ENCODE measurements at places on chromosomes 4 and X.

- DNase-seq, result no peak
Observed at GRCh38 chrX:119682019-119682989, 10.7 kb downstream of the SEPTIN6 start.

GRCh38 chr4:77092975-77093374 is 17.2 kb upstream of the CCNI start:
- DNase-seq, result no peak

GRCh38 chr4:158102904-158103303 is 69.9 kb downstream of the GASK1B start:
- DNase-seq, result no peak

GRCh38 chrX:47200385-47201150 is 6.9 kb downstream of the UBA1 start:
- DNase-seq, result no peak

DNA sequence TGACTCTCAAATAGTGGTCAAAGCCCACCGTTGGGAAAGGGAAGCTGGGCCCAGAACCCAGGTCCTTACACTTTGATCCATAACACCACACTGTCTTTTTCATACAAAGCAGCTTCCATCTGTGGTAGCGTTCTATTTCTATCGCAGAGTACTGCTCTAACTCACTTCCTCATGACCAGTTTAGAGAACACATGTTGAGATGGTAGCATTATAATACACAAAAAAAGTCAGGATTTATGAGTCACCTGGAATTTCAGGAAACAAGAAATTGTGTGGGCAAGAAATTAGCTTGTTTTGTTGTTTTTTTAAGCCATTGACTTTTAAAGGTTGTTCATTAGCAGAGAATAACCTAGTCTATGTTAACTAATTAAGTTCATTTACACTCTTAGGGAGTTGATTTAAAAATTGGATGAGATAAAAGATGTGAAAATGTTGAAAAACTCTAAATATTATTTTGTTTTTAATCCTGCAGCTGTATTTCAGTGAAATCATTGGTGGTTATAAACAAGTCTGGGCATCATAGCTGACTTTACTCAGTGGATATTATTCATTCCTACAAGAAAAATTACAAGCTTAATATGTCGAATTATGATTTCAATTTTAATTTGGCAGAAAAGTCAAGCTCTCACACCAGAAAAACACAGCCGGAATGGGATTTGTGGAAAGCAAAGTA is 1011.1 kb upstream of the HS3ST1 start:
- DNase-seq, result no peak

DNA sequence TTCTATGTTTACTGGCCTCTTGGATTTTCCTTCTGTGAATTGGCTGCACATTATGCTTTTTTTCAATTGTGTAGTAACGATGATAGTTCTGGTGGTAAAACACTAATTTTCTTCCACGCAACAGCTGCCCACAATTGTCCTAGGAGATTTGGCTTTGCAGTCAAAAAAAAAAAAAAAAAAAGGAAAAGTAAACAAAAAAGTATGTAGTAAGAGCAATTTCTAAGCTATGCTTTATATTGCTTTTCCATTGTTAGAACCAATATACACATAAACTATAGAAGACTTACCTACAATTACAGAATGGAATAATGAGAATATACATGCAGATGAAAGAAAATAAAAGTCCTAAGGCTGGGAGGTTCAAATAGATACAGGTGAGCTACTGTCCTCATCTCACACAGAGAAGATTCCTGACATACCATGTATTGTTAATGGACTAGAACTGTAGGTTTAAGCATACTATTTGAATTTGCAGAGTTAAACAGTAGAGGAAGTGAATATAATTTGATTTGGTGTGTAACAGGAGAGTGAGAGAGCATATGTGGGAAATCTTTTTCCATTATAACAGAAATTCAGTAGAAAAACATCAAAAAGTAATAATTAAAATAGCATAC is 976.2 kb downstream of the RAB28 start:
- no peak for DNase-seq

DNA sequence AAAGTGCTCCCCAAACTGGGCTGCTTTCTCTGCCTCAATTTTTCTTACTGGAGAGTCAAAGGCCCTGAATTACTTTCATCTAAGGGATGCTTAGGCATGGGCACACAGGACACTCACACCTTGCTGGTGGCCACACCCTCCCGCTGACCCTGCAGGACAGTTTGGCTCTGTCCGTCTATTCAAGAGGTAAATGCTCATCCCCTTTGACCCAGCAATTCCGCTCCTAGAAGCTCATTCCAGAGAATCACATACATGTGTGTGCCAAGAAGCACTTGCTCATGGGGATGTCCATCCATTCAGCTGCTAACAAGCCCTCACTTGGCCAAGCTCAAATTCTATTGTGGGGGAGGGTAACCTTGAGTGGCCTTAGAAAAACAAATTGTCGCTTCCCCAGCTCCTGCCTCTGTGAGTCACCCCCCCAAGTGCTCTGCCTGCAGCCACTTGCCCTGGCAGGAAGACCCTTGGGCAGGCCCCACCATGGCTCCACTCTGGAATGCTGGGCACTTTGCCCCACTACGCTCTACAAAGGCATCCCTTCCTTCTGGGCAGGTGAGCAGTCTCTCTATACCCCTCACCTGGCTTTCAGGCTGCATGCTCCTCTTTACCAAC is 54.5 kb downstream of the HTRA3 start:
- DNase-seq, result peak; percentile 11

DNA sequence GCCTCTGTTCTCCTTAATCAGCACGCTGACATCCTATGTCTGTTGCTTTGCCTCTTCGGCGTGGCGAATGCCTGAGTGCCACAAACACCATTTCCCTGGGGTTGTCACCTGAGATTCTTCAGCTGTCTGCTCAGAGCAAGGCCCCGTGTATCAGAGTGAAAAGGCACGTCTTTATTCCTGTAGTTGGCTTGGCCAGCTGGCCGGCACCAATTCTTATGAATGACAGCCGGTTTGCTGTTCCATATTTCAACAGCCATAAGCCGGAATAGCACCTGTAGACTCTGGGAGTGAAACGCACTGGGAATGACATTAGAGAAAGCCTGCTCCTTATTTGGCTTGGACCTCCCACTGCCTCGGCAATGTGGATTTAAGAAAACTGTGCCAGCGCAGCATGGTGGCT is 89.3 kb downstream of the MGST2 start:
- no peak for DNase-seq

DNA sequence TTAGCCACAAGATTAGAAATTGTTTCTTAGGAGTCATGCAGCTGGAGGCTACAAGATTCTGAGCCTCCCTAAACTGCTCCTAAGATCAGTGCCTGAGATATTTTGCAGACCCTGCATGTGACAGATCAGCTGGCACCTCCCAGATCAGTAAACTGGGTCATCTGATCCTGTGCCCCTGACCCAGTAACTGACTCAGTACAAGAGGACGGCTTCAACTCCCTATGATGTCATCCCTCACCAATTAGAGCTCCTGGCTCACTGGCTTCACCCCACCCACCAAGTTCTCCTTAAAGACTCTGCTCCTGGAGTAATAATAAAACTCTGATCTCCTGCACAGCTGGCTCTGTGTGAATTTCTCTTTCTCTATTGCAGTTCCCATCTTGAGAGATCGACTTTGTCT is 45.4 kb upstream of the PNPLA4 start:
- no peak for DNase-seq

DNA sequence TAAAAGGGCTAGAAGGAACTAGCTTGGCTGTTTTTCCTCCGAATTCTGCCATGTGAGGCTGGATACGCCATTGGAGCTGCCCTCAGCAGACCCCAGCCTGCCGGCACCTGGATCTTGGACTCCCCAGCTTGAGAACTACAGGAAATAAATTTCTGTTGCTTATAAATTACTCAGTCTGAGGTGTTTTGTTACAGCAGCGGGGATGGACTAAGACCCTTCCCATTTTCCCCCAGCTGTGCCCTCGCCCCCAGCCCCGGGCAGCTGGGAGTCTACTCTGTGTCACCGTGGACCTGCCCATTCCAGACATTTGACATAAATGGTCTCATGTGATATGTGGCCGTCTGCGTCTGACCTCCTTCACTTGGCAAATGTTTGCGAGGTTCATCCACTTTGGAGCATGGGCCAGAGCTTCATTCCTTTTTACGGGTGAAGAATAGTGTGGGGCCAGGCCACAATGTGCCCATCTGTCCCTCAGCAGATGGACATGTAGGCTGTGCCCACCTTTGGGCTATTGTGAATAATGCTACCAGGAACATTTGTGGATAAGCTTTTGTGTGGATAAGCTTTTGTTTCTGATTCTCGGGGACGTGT is 30.7 kb upstream of the SPON2 start:
- no peak for DNase-seq

- peak; percentile 16 for DNase-seq
Observed at GRCh38 chrX:153623310-153624029, 23.5 kb upstream of the DUSP9 start.

DNA sequence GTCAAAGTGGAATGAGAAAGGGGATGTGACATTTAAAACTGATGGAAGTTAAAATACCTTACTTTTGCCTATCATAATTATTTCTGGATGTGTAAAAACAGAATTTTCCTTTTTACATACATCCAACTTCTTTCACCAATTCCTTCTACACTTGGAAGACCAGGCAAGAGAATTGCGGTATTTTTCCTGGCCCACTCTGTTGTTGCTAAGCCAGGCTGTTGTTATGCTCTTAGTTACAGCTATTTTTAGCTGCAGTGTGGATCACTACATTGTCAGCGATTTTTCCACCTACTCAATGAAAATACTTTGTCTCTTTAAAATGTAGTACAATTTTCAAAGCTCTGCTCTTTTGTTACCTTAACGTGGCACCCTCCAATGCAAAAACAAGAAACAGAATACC is 43.4 kb downstream of the NKX6-1 start:
- no peak for DNase-seq

- DNase-seq, result peak; percentile 54
Observed at GRCh38 chr4:184100297-184100885, 117.3 kb downstream of the ENPP6 start.

- DNase-seq, result no peak
Observed at GRCh38 chrX:117641913-117642656, 474.5 kb downstream of the KLHL13 start.

GRCh38 chrX:143165778-143166177 is 140.1 kb downstream of the SPANXN4 start:
- no peak for DNase-seq

DNA sequence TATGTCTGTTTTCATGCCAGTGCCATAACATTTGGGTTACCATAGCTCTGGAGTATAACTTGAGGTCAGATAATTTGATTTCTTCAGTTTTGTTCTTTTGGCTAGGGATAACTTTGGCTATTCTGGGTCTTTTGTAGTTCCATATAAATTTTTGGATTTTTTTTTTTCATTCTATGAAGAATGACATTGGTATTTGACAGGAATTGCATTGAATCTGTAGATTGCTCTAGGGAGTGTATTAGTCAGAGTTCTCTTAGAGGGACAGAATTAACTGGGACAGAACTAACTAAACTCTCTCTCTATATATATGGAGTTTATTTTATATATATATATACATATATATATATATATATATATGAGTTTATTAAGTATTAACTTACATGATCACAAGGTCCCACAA is 32.2 kb upstream of the SLIT2 start:
- DNase-seq, result no peak

DNA sequence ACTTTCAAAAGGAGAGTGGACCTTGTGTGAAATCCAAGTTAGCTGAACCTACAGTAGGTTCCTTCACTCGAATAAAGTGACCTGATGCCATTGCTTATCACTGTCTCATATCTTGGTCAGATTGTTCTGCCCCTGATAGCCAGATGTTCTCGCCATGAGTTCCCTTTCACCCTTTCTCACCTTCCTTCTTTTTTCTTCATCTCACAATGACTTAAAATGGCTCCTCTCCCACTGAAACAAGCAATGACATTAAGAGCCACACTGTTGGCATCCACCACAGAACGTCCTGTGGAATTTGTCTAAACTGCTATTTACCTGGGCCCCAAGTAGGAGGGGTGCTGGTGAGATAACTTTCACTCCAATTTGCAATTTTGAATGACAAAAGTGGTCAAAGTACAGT is 227.6 kb upstream of the PPP1R2C start:
- DNase-seq, result no peak

DNA sequence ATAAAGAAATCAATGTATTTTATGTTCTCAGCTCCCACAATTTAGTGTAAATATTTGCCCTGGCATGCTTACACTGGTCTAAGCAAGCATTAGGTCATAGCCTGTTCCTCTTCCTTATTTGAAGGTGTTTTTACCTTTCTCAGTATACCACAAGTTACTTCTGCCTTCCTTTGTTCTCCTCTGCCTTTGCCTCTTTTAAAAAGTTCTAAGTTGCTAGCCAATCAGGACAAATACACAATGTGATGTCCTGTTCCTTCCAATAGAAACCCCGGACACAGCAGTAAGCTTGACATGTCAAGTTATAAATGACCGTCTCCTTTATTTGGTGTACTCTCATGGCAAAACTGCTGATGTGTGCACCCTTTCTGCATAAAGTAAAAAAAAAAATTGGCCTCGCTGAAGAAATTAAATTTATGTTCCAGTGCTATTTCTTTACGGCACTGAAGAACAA is 49.4 kb downstream of the UGT2B10 start:
- DNase-seq, result no peak

DNA sequence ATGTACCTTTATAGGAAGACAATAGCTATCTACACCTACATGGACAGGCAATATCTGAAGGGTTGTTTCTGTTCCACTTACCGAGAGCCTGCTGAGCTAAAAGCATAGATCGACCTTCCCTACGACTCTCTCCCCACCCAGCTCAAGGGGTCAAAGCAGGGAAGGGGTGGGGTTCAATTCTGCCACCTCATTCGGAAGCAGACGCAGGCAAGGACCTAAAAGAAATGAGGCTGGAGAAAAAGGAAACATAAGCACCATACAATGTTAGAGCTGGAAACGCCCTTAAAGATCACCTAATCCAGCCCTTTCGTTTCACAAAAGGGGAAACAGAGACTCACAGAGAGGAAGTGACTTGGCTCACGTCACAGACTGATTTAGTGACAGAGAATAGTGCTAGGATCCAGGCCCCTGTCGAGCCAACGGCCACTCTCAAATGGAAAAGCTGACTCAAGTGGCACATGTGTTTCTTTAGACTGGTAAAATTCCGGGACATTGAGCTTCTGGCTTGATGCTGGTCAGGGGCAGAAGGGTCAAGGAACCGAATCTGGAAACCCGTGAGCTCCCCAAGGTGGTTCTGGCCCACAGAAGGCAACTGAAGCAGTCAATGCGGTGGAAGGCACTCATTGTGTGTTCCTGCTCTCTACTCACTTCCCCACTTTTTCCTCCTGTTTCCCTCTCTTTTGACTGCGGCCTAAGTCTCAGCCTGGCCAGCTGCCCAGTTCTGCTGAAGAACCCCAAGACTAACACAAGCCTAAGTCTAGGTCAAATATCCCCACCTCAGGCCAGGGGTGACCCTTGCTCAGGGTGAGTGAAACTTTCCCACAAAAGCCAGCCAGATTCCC is 7.5 kb downstream of the SEPTIN6 start:
- DNase-seq, result no peak

DNA sequence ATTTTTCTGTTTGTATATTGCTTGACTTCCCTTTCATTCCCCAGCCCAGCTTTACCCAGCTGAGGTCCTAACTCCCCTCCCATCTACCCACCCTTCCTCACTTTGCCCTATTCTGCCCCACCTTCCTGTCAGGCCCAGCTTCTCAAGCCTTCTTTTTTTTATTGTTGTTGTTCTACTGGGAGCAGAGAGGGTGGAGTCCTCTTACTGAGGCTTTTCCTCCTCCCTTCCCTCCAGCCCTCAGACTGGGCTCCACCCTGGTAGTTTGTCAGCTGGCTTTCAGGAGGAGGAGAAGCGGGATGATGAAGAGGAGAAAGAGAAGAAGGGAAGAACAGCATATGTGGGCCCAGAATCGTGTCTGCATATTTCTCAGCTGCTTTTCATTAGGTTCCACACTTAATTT is 3.2 kb upstream of the KLF8 start:
- no peak for DNase-seq

Data from ovary (tissue), 10 donors.